ENCODE measurements at places on chromosomes 5 and 9.

- DNase-seq: no peak
Measured at GRCh38 chr5:140881889-140882590, at the start of gene PCDHA13. Gene PCDHA13, plus strand, starts transcription at chr5:140882124. Its CDS starts 145 bp downstream, at chr5:140882269.

- DNase-seq: no peak
Measured at GRCh38 chr5:6083311-6083978, 294.9 kb downstream of the MED10 start.

DNA sequence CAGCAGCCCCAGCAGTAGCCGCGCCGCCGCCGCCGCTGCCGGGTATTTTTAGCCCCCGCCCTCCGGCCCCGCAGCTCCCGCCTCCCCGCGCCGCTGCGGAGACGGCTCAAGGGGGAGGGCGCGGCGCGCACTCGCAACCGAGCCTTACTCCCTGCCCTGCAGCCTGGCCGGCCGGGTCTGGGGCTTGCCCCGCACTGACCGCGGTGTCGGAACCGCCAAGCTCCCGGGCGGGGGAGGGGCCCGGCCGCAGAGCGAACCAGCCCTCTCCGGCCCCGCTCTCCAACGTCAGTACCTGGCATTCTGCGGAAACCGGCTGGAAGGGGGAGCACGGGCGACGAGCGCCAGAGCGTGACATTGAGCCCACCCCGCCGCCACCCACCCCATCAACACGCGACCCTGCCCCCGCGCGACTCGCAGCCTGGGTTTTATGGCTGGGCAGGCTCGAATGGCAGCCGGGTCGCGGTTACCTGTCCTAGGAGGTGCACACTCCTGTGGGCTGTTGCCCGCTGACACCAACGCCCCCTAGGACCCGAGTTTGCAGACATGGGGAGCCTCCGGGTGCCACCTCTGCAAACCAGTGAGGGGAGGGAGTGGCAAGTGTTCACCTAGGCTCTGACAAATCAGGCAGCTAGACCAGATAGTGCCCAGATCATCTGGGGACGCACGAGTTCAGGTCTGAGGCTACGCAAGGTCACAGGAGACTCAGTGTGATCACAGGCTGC is at the start of gene ACSL6:
TSS of gene ACSL6 (minus strand) at position 37 of the 722 bp plus-strand sequence. CDS start 105 bp downstream, outside the sequence.
- no peak for DNase-seq

DNA sequence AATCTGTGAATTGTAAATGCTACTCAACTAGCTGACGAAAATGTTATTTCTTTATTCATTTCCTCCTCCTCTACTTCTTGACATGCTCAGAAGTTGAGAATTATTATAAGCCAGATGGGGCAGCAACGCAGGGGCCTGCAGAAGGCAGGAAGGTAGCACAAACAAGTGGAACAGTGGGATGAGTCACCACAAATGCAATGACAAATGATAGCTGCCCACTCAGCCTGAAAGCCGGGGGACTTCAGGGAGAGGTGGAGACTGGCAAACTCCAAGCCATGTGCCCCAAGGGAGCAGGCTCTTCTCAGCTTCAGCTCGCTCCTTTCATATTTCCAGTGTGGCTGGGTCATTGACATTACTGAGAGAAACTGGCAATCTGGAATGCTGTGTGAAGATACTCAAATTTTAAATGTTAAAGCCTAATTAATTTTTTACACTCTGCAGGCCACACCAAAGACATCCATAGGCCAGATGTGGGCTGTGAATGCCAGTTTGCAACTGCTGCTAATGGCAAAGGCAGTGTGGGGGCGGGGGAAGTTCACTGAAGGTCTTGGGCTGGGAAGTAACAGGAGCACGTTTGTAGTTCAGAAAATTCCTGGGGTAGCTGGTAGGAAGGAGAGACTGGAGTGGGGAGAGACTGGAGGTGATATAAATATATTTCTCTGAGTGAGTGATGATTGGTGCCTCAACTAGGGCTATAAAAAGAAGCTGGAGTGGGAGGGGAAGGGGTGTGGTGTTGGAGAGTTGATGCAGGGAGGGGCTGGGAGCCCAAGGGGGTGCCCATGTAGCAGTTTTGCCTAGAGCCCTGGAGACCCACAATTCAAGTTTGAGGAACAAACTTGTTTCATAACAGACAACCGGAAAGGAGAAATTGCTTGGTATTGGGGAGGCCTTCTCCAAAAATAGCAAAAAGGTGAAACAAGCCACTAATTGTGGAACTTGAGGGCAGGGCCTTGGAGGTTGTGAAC is 20.8 kb upstream of the ADRB2 start:
- no peak for DNase-seq

DNA sequence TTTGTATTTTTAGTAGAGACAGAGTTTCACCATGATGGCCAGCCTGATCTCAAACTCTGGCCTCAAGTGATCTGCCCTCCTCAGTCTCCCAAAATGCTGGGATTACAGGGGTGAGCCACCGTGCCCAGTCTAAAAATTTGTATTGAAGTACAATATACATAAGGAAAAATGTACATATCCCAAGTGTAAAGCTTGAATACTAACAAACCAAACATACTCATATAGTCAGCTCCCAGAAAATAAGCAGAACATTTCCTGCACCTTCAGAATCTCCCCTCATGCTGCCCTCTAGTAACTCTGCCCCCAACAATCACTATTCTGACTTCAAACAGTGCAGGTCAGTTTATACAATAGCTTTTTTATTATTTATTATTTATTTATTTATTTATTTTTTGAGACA is 1.6 kb upstream of the NOL6 start:
- no peak for DNase-seq

Measured in activated CD8-positive, alpha-beta memory T cell treated with anti-CD3 and anti-CD28 coated beads for 48 hours (primary cell).